Endothelial cell of umbilical vein (primary cell): ENCODE measurements at places on chromosomes 2 and 18. TPM values are rescaled to one million over a fixed set of nuclear protein-coding genes. Genes with fewer than 3 reads are reported as not detected.

The CD207 gene
- total RNA-seq, result not detected in 2 replicates

The DCDC2C gene
- total RNA-seq, result not detected in 2 replicates

The ADD2 gene
- not detected in 2 replicates for total RNA-seq

The FHOD3 gene
- total RNA-seq, result 0.58 and 1.5 TPM in 2 replicates

The CPSF3 gene
- total RNA-seq, result 35.6 and 37.1 TPM in 2 replicates

The GPBAR1 gene
- total RNA-seq, result 0.60 and 0.75 TPM in 2 replicates

The KIF5C gene
- 0.21 and 0.55 TPM in 2 replicates for total RNA-seq

The DSG4 gene
- total RNA-seq, result not detected in 2 replicates

The CPO gene
- total RNA-seq, result not detected in 2 replicates

The USP34 gene
- total RNA-seq, result 96.9 and 98.3 TPM in 2 replicates

The GPR39 gene
- total RNA-seq, result 0.20 TPM in 1 of 2 replicates, not detected in the other

The EVX2 gene
- total RNA-seq, result not detected in 2 replicates
